Renal cortical epithelial cell (primary cell): ENCODE measurements at places on chromosomes 12 and 14. TPM values are rescaled to one million over a fixed set of nuclear protein-coding genes. Genes with fewer than 3 reads are reported as not detected.

DNA sequence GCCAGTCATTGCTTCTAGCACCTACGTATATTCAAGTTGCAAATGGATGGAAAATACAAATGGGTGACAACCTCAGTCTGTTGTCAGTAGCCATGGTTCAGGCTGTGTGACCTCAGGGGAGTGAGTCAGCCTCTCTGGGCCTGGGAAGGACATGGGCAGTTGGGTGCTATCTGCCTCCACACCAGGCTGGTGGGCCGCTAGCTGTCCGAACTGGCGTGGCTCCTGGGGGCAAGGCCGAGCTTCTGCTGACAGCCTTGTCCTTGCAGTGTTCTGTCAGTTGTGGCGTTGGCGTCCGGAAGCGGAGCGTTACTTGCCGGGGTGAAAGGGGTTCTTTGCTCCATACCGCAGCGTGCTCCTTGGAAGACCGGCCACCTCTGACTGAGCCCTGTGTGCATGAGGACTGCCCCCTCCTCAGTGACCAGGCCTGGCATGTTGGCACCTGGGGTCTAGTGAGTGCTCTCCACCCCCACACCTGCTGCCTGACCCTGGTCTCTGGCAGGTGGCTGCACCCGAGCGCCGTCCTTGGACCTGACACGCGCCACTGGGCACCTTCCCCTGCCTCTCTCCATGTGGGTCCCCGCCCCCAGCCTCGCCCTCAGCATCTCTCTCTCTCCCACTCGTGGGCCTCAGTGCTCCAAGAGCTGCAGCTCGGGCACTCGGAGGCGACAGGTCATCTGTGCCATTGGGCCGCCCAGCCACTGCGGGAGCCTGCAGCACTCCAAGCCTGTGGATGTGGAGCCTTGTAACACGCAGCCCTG is 17.1 kb downstream of the PAPLN start:
- DNase-seq: no peak

- DNase-seq: no peak
Observed at GRCh38 chr14:74258764-74259035, 19.5 kb downstream of the VSX2 start.

DNA sequence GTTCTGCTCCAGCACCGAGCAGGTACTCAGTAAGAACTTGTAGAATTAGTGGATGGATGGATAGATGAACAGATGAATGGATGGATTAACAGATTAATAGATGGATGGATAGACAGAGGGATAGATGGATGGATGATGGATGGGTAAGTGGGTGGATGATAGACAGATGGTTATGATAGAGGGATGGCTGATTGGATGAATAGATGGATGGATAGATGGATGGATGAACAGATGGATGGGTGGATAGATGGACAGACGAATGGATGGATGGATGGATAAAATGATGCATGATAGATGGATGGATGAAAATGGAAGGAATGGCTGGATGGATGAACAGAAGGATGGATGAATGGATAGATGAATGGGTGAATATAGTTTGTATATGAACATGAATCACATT is 8.0 kb upstream of the MAP1LC3B2 start:
- no peak for DNase-seq

DNA sequence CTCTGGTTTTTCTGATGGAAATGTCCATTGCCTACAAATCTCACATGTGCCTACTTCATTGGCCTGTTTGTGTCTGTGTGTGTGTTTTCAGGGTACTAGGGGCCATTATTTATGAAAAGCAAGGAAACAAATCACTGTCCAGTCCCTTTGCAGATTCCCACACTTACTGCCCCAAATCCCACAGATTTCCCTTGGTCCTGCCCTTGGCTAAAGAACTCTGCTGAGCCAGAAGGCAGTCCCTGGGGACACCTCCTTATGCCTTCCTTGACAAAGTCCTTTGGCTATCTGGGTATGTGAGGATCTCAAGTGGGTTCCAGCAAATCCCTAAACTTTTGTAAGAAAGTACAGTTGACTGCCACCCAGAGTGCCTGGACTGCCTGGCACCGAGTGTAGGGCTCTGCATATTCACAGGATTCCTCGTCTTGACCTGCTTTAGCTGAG is 388.1 kb downstream of the BCAT1 start:
- no peak for DNase-seq

GRCh38 chr14:104318558-104319490 is 180.4 kb downstream of the KIF26A start:
- DNase-seq: no peak

- DNase-seq: no peak
Observed at GRCh38 chr12:131260251-131260905, 306.7 kb downstream of the ADGRD1 start.

The RAP1B gene
- total RNA-seq: 259 and 270 TPM in 2 replicates

The ADAM20 gene
- 0.87 and 2.4 TPM in 2 replicates for total RNA-seq

The RNASE7 gene
- total RNA-seq: not detected in 2 replicates
